ENCODE measurements at places on chromosomes 16 and 17.

DNA sequence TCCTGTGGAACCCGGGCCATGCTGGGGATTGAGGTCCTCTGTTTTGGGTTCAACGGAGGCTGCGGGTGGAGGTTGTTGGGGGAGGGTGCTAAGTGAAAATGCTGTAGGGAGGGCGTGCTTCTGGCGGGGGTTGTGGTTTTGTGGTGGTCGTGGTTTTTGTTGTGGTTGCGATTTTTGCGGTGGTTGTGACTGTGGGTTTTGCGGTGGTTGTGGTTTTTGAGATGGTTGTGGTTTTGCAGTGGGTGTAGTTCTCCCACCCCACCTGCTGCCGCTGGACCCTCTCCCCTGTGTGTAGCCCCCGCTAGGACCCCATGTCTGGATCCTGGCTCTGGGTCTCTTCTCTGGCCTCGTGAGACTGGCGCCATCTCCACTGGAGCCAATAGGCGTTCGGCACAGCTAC is 4.9 kb upstream of the SSTR5 start:
- DNase-seq = no peak

GRCh38 chr16:31301708-31302400 is 42.1 kb downstream of the ITGAM start:
- no peak for DNase-seq

DNA sequence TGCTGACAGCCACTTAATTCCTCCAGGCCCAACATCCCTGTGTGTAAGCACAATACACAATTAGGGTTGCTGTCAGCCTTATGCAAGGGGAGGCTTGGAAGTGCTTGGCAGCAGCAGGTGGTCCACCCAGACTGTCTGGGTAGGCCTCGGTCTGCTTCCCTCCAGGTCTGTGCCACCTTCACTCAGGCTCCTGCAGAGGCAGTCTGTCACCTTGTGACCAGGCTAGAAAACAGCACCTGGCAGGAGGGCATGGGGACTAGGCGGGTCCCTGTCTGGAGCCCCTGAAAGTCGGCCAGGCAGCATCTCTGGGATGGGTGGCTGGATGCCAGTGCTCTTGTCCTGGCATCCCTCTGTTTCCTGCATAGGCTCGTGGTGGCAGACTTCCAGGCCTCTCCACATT is 578.1 kb downstream of the KCNJ18 start:
- DNase-seq = no peak

- no peak for DNase-seq
Measured at GRCh38 chr17:14119546-14119945, 50.2 kb downstream of the COX10 start.

GRCh38 chr17:50615828-50616227 is 18.9 kb upstream of the ABCC3 start:
- no peak for DNase-seq

GRCh38 chr17:27603880-27604794 is 26.9 kb upstream of the LGALS9 start:
- DNase-seq = no peak

DNA sequence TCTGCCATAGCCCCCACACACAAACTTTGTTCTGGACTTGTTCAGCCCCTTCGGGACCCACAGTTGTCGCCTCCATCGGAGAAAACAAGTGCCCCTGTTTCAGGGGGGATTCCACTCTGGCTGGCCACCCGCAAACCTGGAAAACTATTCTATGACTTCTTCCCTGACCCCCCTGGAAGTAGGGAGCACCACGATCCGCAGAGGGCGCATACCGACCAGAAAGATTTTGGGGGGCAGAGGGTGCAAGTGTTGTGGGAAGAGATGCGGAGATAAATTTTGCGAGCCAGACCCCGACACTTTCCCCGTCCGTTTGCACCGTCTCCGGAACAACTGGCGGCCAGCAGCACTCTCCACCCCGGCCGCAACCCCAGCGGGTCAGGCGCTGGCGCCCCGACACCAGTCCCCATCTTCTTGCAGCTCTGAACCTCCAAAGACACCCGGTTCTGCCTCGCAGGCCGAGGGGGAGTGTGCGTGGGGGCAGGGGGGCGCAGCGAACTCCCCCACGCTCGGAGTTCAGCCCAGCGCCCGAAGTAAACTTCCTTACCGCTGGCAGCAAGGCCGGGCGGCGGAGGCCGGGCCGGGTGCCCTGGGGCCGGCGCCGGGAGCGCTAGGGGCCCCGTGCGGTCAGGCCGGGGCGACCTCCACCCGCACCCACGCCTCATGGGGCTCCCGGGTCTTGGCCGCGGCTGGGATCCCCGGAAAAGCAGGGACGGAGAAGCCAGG is 744 bp downstream of the SALL1 start:
- no peak for DNase-seq

- DNase-seq = peak; percentile 50
Measured at GRCh38 chr17:38982858-38983746, 15.9 kb upstream of the FBXO47 start.

DNA sequence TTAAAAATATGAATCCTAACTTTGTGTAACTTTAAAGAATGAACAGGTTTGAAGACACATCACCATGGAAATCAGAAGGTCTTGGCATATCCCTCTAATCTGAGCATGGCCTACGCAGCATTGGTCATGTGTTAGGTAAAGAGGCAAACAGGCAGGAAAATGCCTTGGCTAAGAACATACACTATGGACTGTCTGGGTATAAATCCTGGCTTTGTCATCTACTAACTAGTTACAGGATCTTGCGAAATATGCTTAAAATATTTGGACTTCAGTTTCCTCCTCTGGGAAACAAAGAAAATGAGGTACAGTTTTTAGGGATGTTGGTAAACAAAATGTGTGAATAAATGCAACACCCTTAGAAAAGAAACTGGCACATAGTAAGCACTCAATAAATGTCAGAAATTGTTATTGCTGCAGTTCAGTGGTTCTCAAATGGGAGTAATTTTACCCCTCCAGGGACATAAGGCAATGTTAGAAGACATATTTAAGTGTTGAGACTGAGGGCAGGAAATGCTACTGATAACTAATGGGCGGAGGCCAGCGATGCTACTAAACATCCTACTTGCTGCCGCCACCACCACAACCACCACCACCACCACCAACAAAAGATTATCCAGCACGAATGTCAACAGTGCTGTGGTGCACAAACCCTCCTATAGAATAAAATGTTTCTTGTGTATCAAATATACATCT is 770.8 kb upstream of the SOX9 start:
- no peak for DNase-seq

DNA sequence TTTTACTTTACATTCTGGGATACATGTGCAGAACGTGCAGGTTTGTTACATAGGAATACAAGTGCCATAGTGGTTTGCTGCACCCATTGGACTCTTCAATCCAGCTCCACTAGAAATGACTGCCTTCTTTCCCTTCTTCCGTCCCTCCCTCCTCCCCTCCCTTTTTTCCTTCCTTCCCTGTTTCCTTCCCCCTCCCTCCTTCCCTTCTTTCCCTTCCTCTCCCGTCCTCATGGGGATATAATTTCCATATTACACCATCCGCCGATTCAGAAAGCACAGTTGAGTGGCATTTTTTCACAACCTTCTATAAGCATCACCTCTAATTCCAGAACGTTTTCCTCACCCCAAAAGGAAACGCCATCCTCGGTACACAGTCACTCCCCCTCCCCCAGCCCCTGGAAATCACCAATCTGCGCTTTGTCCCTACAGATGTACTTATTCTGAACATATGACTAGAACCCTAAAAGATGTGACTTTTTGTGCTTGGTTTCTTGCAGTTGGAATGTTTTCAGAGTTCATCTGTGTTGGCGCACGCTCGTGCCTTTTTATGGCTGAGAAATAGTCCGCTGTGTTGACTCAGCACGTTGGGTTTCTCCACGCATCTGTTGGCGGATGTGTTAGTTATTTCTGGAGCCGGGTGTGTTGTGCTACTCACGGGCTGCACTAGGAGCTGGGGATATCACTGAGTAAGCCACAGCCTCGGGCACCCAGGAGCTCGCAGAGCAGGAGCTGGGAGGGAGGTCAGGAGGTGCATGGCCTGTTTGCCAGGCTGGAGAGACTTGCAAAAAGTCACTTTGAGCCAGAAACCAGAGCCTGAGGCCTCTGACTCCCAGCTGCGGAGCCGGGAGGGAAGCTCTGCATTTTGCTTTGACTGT is 336.4 kb downstream of the SEC14L1 start:
- DNase-seq = peak; percentile 91

DNA sequence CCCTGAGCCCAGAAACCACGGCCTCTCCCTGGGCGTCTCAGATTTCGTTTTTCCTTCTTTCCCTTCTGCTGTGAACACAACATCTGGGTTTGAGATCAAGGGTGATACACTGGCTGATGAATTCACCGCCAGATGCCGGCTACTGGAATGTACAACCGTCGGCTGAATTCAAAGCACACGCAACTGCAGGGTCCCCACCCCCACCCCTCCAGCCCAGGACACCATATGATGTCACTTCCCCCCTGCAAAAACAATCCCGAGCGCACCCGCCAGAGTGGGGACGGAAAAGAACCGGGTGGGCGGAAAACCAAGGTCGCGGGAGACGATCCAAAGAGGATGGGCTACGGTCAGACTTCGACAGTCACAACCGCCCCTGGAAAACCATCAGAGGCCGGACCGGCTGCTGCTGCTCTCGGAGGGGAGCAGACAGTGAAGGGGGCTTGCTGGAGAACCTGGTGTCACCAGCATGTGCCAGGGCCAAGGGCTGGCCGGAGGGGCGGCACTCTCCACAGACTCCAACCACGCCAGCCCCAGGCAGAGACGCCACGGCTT is 23.3 kb downstream of the CEP295NL start:
- DNase-seq = peak; percentile 39

GRCh38 chr17:29565643-29566472 is 979 bp downstream of the ABHD15 start:
- no peak for DNase-seq

- peak; percentile 81 for DNase-seq
Measured at GRCh38 chr17:27353461-27354050, 59.6 kb downstream of the WSB1 start.

DNA sequence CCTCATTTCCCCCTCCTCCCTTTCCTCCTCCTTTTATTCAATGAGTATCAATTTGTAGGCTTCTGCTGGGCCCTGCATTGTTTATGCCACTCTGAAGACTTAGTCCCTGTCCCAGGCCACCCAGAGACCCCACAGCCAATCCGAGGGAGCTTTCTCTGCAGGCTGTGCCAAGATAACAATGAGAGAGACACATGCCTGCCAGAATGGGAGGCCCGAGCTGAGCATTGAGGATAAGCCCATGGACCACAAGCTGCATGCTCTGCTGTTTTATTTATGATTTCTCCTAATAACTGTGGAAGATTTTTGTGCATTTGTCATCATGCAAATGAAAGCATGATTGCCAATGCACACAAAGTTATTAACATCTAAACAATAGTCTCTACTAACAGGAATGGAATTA is 3.0 kb downstream of the RCVRN start:
- DNase-seq = no peak

DNA sequence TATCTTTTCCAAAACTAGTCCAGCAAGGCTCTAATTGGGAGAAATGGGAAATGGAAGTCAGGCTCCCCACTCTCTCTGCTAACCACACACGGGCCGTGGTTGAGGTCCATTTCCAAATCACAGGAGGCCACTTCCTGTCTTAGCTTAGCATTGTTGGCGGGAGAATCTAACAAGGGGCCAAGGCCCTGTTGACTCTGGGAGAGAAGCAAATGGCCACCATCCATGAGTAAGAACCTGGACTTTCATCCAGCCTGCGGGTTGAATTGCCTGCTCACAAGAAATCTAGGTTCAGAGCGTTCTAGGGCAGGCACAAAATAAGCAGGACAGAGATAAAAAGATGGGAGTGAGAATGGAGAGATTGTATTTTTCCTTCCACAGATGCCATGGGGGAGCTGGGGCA is 5.7 kb downstream of the FAM20A start:
- DNase-seq = no peak

DNA sequence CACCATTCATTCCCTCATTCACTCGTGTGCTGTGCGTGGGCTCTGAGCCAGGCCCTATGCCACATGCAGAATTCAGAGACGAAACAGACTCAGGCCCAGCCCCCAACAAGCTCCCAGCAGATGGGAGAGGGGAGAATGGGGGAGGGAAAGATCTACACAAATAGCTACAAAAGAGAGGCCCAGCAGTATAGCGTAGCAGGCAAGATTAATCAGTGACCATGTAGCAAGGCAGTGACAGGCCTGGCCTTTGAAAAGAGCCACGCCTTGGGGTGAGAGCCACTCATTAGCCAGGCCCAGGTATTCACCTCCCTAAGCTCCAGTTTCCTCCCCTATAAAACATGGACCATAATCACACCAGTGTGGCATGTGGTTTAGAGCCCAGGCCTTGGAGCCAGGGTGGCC is 16.4 kb upstream of the KRT19 start:
- DNase-seq = no peak

DNA sequence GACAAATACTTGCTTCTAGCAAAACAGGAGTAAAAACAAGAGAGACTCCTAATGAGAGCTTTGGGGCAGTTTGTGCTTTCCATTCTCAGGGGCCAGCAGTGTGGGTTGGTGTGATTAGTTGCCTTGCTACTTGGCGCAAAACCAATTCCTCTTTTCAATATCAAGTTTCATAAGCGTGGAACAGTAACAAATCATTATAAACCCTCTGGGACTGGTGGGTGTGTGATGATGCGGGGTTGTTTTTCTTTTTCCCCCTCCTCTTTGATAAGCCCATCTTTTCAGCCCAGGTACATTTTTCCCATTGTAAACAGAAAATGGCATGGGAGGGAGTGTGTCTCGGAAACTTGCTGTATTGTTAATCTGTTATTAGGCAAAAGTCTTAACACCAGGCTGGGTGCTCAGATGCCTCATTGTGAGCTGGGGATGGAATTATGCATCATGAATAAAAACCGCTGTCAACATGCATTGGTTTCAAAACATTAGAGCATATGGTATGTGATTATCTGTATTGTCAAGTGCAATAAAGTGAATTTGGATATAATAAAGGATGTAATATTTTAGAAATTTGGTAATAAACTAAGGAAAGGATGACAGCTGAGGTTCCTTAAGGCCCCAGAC is 166.4 kb downstream of the CCDC182 start:
- no peak for DNase-seq

DNA sequence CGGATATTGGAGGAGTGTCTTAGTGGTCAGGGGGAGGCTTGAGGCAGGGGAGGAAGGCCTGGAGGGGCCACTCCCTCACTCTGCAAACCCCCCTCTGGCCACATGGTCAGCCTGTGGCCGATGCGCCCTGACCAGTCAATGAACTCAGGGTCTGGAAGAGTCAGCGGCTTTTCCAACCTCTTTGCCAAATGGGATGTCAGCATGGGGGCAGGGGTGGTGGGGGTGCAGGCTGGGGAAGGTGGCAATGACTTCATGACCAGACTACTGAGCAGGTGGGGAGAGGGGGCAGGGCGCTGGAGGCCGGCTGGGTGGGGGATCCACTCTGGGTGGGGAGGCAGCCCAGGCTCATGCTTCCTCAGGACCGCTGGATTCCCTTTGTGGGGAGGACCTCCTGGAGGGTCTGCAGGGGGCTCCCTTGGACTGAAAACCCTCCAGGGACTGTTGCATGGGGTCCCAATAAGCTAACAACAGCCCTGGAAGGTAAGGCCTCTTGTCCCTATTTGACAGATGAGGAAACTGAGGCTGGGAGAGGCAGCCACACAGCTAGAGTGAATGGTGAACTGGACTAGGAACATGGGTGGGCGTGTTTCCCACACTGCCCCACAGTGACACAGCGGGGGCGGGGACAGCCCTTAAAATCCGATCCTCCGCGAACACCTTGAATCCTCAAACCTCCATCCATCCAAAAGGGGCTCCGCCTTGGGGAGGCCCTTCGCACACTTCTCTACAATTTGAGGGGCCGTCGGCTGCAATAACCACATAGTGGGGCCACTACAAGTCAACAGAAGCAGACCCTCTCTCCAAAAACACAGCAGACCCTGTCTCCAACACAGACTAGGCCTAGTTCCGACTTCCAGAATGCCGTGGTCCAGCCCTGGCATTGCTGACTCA is 81.0 kb upstream of the TOB1 start:
- DNase-seq = no peak

- DNase-seq = peak; percentile 73
Measured at GRCh38 chr17:43211480-43212402, at the start of gene TMEM106A. Gene TMEM106A, plus strand, starts transcription at chr17:43211875. Its CDS starts 1,167 bp downstream, at chr17:43213042.

- DNase-seq = no peak
Measured at GRCh38 chr16:66898207-66898606, 17.9 kb downstream of the PDP2 start.

Measured in amniotic stem cell (primary cell).